ENCODE measurements at places on chromosomes 16 and 17.

DNA sequence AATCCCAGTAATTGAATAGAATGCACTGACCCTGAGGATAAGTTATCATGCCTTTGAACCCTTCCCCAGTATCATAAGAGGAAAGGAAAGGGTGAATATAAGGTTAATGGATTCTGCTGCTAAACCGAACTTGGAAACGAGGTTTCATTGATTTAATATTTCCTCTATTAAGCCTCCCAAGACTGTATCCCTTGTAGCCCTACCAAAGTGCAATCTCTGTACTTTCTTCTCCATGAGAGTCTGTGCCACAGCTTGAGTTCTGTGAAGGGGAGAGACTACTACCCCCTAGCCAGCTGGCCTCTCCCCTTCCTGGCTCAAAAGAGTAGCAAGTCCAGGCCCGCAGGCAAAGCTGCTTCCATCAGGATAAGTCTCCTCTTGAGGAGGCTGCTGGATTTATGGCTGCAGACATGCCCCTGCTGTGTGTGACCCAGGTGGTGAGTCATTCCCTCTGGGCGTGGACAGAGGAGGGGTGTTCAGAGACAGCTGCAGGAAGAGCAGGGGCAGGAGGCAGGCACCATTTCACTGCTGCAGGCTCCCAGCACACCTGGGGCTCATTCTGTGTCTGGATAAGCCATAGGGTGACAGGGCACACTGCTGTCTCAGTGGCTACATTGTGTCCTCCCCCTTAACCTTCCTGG is 58.4 kb downstream of the TOM1L2 start:
- peak; percentile 94 for DNase-seq

- DNase-seq: no peak
Measured at GRCh38 chr16:53619235-53619634, 84.4 kb downstream of the RPGRIP1L start.

GRCh38 chr17:45791935-45792334 is 7.8 kb downstream of the CRHR1 start:
- peak; percentile 93 for DNase-seq

- DNase-seq: no peak
Measured at GRCh38 chr16:47627085-47627639, 166.0 kb downstream of the PHKB start.

DNA sequence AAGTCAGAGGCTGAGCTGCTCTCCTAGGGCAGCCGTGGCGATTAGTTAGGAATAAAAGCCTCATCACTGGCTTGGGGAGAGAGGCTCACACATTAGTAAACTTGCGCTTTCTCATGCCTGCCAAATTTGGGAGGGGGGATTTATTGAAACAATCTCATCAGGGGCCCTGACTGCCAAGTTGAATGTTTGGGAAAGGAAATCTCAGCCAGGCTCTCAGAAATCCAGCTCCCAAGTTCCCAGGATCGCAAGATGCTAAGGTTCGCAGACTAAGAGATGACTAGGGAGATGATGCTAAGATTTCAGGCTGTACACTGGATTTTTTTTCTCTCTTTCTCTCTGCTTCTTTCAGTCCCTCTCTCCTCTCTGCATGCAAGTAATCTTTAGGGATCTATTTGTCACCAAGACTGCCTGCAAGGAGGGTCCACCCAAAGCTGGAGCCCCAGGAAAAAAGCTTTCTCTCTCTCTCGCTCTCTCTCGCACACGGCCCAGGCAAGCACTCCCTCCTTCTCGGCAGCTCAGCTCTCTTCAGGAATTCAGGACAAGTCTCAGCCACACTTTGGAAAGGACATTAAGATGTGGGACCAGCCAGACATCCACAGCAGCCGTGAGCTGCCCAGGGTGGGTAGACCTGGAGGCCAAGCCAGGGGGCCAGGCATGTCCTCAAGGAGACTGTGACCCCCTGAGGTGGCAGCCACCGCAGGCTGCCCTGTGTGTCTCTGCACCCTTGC is 1.4 kb downstream of the GPR139 start:
- no peak for DNase-seq

DNA sequence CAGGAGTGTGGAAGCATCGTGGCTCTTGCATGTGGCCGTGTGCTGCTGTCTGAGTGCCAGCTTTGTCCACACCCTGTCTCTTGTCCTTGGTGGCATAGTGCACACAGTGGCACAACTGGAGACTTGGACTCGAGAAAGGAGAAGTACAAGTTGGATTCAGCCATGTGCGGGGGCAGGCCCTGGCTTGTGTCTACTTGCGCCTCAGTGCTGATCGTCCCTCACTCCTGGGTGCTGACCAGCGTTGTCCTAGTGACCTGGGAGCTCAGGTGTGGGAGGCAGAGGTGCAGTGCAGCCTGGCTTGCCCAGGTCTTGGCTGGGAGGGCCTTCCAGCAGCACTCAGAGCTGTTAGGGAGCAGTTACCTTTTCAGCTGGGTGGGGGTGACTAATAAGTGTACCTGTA is 20.6 kb downstream of the MPRIP start:
- no peak for DNase-seq

DNA sequence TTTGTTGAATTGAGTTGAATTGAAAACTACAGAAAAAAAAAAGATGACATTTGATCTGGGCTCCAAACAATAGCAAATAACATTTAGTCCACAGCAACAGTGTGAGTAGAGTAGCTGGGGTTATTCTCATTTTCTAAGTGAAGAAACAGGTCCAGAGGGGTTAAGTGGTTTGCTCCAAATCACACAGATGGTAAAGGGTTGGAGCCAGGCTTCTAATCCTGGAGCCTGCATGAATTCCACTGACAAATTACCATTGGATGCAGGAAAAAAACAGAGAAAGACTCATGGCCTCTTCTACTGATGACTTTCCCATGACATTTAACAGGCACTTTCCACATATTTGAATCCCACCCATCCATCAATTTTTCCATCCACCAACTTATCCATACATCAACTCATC is 182.4 kb downstream of the HS3ST4 start:
- no peak for DNase-seq

DNA sequence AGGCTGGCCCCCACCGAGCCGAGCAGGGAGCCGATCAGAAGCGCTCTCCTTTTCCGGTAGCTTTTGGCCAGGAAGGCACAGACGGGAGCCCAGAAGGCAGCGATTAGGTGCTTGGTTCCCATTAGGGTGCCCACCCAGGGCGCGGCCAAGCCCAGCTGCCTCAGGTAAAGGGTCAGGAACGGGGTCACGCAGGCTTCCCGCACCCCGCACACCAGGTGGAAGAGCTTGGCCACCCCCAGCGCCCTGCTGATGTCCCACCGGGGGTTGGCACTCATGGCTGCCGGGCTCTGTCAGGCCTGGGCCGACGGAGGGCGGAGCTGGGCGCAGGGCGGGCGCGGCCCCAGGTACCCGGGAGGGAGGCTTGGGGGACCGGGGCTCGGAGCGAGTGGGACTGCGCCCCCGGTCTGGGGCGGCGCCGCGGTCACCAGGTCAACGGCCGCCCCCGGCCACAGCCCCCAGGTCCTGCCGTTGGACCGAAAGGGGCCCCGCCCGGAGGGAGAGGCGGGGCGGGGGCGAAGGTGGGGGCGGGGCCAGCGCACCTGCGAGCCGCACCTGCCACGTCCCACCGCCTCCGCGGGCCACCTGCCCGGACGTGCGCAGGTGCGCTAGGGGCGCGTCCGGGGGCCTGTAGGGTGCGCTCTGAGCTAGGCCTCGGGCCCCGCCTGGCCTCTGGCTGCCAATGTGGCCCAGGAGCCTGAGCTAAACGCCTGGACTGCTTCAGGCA is at the start of gene MFSD6L:
Gene MFSD6L (minus strand): TSS at position 520 of the 724 bp plus-strand sequence. CDS start 245 bp downstream, at position 275.
- peak; percentile 49 for DNase-seq

DNA sequence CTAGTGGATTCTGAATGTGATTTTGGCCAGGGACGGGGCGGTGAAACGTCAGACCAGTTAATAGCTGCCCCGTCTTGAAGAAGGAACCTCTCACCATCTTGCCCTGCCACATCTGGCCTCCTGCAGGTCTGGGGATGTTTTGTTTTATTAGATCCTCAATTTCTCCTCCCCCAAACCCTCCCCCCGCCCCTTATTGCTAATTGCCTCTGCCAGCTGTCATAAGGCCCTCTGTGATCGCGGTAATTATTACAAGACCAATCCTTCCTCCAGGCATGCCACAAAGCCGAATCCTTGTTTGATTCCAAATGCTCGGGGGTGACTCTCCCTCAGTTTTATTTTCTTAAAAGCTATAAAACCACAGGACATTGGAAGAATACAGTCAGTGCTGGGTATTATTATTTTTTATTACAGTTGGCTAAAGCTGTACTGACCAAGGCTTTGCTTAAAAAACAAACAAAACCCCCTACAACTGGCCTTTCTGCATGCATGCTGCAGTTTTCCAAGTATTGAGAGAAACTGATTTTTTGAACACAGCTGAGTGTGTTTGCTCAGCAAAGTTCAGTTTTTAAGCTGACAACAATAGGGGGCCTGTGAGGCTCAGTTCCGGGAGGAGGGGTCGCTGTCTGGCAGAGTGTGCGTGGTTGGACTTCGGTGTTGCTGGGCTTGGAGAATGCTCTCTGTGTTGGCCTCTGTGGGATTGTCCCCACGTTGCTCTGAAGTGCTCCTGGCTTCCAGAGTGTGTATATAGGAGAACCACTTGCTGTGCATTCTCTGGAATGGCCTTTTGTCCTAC is 1.7 kb downstream of the KSR1 start:
- DNase-seq: no peak

DNA sequence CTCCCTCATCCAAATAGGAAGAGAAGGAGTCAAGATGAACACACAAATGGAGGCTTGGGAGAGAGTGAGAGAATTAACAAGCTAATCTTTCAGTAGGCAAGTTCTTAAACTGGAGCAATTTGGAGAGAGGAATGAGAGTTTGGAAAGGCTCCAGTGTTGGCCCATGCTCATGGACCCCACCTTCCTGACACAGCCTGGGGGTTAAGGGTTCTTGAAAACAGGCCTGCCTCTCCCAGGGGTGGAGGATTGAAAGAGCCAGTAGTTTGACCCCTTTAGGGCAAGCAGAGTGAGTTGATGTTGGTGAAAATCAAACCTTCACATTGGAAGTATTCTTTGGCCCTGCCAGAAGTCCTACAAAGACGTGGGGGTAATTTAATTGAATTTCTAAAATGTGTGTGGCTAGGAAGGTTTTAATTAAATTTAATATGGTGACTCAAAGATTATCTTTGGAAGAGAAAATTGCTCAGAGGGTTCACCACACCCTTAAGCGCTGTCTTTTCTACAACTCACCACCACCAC is 5.8 kb downstream of the HOXB3 start:
- no peak for DNase-seq

DNA sequence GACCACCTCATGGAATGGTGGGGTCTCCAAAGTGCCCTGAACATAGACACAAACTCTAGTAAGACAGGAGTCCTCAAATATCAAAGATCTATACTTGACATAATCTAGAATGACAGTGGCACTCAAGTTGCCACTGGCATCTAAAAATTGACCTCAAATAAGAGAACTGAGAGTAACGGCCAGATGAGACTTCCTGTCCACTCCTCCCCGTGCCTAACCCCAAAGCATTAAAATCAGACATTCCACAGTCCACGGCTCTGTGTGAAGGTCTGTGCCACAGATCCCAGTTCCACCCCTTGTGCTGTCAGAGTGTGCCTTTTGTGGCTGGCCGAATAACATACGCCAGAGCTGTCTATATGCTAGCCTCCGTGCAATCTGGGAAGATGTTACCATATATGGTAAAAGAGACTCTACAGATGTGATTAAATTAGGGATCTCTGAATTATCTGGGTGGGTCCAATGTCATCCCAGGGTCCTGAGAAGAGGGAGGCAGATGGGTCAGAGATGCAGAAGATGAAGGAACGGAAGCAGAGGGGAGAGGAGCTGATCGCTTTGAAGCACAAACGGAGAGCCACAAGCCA is 21.0 kb upstream of the EVPL start:
- DNase-seq: no peak

DNA sequence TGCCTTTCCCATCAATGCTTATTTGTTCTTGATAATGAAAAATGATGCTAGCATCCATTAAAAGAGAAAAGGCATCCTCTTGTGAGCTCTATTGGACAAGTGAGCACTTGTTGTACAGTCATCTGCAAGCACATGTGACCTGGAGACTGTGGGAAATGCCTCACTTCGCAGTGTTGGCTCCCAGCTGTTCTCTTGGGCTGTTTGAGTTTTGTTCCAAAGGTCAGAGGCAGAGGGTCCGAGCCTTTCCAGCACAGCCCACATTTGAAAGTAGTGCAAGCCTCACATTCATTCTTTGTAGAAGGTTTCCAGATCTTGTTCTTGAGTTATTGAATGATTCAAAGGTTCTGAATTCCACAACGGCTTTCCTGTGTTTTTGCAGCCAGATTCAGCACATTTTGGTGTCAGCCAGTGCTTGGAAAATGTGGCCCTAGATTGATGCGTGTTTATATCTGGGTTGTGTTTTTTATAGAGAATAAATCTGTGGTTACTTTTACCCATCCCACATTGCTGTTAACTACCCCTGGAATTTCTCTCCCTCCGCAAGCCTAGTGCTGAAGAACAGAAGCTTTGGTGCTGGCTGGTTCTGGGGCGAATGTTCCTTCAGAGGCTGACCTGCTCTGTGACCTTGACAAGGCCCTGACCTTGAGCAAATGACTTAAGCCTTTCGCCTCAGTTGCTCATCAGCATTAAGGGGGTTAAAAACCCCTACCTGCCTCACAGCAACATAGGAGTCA is 49.8 kb downstream of the CDH1 start:
- peak; percentile 13 for DNase-seq

DNA sequence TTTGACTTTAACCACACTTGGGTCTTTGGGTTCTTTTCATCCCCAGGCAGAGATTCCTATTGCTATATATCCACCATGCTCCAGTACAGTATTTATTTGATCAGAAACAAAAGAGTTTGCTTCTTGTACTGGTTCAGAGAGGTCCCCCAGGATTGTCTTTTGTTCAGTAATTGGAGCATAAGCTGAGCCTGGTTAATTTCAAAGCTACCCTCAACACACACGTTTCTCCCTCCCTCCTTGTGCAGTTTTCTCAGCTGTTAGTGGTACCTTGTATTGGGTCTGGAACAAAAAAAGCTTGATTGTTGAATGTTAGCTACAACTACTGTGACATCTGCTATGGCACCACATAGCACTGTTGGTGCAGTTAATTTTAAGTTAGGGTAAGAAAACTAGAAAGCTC is 50.0 kb downstream of the NUP93 start:
- DNase-seq: no peak

- no peak for DNase-seq
Measured at GRCh38 chr17:60416368-60416925, 5.8 kb upstream of the CHCT1 start.

All from DMS53 (cell line).